ENCODE measurements at places on chromosomes 6 and 20.

DNA sequence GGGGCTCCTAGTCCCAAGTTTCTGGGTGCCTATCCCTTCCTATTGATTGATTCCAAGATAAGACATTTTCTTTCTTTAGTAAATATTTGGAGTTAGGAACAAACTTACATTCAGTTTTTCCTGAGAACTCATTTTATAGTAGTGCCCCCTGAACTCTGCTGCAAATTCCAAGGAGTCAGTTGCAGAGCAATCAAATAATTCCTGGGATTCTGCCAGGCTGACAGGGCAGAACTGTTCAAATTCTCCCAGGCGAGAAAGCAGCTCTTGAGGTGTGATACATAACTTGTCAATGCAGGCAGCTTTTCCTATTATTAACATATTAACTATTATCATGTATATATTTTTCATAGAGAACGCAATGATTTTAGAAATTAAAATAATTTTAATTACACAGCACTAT, 15.9 kb upstream of the ZBTB24 start:
- no peak for DNase-seq

GRCh38 chr20:47244451-47244850, 112.0 kb downstream of the ZMYND8 start:
- DNase-seq = peak; percentile 26

GRCh38 chr6:92114091-92114675, 1305.2 kb downstream of the EPHA7 start:
- no peak for DNase-seq

GRCh38 chr6:143929975-143930374, 65.7 kb downstream of the ZC2HC1B start:
- DNase-seq = no peak

DNA sequence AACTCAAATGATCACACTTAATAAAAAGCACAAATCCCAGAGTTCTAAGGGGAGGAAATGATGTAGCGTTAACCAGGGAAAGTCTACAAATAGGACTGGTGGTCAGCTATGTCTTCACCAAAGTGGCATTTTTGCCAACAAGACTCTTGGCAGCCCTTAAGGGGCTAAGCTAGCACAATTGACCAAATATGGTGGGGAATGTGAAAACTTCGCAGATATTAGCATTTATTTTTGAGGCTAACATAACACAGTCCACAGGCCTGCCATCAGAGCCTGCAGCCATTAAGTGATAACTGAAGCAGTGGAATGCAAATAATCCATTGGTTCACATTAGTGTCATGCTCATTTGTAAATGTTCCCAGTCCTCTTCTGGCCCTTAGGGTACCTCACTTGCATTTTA, 274.6 kb downstream of the FOXC1 start:
- no peak for DNase-seq

- DNase-seq = no peak
Measured at GRCh38 chr6:147033267-147033666, 170.9 kb upstream of the STXBP5 start.

GRCh38 chr6:105301756-105302616, 100.9 kb downstream of the PREP start:
- DNase-seq = no peak

GRCh38 chr20:21820045-21820444, 114.6 kb downstream of the PAX1 start:
- no peak for DNase-seq

- DNase-seq = no peak
Measured at GRCh38 chr6:165967810-165968407, 199.7 kb downstream of the TBXT start.

DNA sequence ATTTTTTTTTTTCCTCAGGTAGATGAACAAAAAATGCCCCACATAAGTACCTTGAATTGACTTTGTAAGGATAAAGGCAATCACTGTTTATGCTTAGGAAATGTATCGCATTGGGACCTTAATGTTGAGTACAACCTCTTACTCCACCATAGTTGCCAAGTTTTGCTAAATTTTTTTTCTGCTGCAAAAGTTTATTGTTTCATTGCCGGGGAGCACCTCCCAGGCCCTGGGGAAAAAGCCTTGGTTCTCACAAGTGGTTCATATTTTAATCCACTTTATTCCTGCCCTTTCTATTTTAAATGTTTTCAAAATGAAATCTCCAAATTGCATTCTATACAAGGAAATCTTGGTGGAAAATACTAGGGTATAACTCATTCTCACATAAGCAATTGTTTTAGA, 52.3 kb upstream of the UTRN start:
- no peak for DNase-seq

DNA sequence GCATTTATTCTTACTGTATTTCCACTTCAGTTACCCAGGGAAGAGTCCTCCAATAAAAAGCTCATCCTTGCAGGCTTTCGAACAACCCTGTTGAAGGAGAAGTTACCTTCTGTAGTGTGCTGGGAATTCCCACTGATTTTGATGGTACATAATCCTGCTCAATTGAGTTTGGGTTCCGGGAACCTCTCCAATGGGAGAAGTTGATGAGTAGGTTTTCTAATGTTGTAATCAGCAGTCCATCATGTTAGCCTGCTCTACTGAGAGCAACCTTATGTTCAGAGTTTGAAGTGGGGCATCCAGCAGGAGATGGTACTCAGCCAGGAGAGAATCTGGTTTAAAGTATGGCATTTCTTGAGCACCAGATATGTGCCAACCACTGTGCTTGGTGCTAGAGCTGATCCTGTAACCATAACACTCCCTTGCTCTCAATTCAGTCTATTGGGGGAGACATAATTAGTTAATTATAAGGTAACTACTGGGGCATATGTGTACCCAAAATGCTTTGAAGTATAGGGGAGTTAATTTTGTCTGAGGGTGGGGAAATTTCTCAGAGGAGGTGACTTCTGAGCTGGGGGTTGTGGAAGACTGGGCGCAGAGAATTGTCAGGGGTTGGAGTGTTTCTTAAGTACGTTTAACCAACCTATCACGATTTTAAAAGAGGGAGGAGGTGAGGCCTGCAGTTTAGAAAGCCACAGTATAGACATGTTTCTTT, 2.1 kb downstream of the TOP1 start:
- no peak for DNase-seq

DNA sequence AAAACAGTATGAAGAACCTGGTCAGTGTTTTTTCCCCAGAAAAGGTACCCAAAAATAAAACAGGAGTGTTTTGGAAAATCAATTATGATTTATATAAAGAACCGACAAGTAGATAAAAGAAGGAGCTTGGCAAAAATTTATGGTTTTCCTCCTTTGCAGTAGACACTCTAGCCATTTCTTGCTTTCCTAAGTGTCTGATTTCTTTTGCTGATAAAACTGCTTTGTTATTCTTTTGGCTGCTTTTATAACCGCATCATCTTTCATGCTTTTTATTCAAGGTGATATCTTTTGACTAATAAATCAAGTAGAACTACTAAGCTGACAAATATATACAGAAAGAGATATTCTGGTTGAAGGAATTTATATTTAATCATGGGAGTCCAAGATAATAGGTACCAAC, 16.6 kb downstream of the ATG5 start:
- no peak for DNase-seq

DNA sequence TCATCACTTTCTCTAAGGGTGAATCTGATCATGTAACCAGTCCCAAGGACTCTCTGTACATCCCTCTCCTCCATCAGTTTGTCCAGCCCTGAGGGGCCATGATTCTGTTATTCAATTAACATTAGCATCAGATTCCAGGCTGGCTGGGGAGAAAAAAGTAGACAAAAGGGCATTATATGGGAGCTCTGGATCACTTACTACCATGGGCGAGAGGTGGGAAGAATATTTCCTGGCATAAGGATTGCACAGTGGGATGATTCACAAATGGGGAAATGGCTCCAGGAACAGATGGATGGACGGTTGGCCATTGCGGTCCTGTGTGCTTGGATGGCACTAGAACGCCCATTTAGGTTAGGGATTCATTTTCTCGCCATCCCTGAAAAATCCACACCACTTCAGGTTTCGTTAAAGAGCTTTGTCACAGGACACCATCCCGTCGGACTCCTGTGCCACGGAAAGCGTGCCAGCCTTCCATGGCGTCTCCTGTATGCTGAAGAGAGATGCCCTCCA, 112.6 kb downstream of the THBS2 start:
- no peak for DNase-seq

DNA sequence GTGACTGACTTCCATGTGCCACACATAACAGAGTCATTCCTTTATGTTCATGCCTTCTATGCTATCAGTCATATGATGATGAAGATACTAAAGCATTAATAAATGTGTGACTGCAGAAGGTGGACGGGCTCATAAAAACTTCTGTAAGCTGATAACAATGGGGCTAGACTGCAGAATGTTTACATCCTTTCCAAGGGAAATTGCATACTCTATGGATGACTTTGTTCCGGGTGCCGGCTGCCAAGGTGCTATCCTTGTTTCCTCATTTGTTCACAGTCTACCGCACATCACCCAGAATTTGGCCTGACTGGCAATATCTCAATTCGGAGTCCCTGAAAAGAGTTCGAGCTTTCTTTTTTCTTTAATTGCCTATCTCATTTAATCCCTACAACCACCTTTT, 85.0 kb downstream of the HUS1B start:
- DNase-seq = no peak

DNA sequence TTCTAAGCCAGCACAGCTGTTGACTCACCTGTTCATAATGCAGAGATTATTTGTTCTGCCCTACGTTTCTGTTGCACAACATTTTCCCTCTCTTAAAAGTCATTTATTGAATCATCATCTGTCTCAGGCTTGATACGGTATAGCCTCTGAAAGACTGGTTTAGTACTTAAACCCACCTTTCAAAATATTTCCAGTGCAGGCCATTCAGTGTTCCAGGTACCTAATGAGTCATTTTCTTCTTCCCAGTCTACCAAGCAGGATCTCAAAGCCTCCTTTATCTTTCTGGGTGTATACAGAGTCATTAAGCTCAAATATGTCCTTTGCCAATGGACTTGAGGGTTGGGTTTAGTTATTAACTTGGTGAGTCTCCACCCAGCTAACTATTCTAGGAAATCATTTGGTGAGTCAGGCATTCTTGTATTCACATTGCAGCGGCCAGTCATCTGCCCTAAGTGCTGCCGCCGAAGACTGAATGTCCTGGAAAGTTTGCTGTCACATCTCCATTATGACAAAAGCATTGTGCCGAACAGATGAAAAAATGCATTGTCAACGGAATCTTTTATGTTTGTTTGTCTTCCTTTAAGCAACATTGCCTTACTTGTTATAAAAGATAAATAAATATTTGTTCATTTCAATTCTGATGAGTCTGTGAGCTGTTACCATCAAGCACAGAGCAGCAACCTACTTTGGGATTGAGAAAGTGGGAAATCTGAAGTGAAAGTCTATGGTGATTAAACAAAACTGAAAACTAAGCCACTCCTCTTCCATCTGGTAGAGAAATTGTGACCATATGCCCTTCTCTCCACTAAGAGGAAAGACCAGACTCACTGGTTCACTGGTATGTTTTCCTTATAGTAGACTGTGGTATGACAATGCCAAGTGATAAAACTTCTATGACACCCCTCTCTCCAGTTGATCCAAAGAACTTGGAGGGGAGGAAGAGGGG, 14.3 kb upstream of the FAM135A start:
- no peak for DNase-seq

- DNase-seq = no peak
Measured at GRCh38 chr6:88865275-88865674, 98.1 kb downstream of the RNGTT start.

DNA sequence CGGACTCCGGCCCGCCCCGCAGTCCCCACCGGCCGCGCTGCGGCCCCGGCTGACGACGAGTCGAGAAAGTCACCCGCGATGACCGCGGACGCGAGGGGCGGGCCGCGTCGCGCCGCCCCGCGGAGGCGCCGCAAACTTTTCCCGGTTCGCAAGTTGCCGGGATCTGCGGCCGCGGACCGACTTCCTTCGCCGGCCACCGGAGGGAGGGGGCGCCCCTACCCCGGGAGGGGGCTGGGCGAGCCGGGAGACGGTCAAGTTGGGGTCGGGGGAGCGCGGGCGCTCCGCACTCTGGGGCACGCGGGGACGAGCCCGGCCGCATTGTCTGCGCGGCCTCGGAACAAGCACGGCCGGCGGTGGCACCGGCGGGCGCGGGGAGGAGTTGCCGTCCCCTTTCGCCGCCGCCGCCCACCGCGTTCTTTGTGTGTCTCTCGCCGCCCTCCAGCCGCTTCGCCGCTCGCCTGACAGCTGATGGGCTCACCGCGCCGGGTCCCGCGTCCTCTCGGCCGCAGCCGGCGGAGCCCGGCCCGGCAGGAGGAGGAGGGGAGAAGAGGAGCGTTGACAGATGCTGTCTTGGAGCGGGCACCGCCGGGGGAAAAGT, 131.6 kb downstream of the OGFRL1 start:
- DNase-seq = no peak

GRCh38 chr20:20407891-20408805, 40.2 kb downstream of the INSM1 start:
- no peak for DNase-seq
